ENCODE measurements at places on chromosomes 12 and 14.

DNA sequence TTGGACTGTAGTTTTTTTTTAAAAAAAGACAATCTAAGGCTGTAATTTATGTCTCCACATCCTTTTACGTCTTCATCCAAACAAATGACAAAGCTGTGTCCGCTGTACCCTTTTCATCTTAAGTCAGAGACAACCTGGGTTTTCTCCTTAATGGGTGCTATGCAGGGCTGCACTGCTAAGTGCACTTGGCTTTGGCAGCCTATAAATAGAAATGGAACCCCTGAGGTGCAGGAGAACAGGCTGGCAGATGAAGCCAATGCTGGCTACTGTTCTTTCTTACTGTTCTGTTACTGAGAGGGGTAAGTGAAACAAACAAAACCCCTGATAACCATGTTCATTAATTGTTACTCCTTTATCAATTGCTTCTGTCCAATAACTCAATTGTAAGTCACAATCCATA lies 47.1 kb upstream of the KICS2 start:
- DNase-seq: no peak
- no peak overlapping the region for H3K27ac ChIP-seq
- H3K4me3 ChIP-seq: no peak overlapping the region
- H3K4me1 ChIP-seq: no peaks in the 10 kb centered on the region
- H3K27me3 ChIP-seq: peaks cover 3% of the 10 kb centered on the region

DNA sequence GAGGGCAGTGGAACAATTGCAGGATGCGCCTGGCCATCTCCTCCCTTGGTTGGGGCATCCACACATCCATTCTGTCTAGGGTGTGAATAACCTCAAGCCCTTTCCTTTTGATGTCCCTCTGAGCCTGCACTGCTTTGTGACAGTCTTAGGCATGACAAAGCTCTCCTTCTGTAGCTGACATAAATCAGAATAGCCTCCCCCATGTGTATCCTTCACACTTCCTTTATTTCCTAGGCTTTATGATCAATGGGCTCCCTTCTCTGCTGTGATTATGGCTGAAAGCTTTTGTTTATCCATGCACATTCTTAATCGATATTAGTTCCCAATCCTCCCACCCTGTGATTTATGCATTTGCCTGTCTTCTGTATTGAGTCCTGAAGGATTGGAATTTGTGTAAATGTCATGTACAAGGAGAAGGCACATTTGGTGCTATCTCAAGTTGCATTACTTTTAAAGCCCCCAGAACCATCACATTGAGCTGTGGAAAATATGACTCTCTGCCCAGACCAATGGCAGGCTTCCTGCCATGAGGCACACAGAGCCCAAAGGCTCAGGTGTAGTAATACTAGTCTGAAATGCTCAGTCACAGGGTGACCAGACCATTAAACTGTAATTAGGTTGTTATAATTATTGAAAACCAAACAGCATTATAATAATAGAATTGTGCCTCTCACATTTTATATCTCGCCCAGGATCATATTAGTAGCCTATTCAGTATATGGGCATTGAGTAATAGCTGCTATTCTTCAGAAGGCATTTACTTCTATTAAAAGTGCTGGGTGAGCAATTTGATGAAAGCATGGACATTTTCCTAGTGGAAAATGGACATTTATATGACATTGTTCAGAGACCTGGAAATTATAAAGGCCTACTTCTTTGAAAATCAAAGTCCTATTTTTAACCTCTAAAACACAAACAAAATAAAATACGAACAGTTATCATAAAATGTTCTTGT lies 14.0 kb downstream of the EMP1 start:
- no peak for DNase-seq
- no peaks in the 10 kb centered on the region for H3K4me1 ChIP-seq
- H3K27me3 ChIP-seq: peaks cover 3% of the 10 kb centered on the region
- H3K36me3 ChIP-seq: no peaks in the 10 kb centered on the region
- H3K27ac ChIP-seq: no peak overlapping the region

GRCh38 chr12:26691234-26691970 lies 141.6 kb downstream of the ITPR2 start:
- H3K27ac ChIP-seq: peak overlapping the region; percentile 8
- H3K4me3 ChIP-seq: no peak overlapping the region
- peak; percentile 12 for DNase-seq
- H3K27me3 ChIP-seq: no peaks in the 10 kb centered on the region
- H3K4me1 ChIP-seq: peaks cover 9% of the 10 kb centered on the region

DNA sequence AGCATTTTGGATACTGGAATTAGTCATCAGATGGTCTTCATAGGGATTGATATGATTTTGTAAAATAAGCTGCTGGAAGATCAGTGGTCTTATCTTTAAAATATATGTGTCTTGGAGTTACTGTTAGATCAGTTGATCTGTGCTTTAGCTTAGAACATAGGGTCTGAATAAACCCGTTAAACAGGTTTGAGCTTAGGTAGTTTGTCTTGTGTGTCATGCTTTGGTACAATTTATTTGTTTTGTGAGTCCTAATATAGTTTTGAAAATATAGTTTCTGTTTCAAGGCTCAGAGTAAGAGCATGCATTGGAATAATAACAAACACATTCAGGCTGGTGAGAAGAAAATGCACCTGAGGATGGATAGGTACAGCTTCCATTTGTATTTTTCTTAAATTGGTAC lies 505.0 kb downstream of the SLC16A7 start:
- no peaks in the 10 kb centered on the region for H3K27me3 ChIP-seq
- no peaks in the 10 kb centered on the region for H3K4me1 ChIP-seq
- H3K27ac ChIP-seq: no peak overlapping the region
- peaks cover 3% of the 10 kb centered on the region for H3K36me3 ChIP-seq
- H3K4me3 ChIP-seq: no peak overlapping the region

GRCh38 chr12:7004287-7004803 lies 13.9 kb downstream of the LPCAT3 start:
- H3K27me3 ChIP-seq: peaks cover 3% of the 10 kb centered on the region
- DNase-seq: no peak
- H3K4me1 ChIP-seq: no peaks in the 10 kb centered on the region
- no peak overlapping the region for H3K4me3 ChIP-seq
- H3K27ac ChIP-seq: no peak overlapping the region
- no peaks in the 10 kb centered on the region for H3K36me3 ChIP-seq

DNA sequence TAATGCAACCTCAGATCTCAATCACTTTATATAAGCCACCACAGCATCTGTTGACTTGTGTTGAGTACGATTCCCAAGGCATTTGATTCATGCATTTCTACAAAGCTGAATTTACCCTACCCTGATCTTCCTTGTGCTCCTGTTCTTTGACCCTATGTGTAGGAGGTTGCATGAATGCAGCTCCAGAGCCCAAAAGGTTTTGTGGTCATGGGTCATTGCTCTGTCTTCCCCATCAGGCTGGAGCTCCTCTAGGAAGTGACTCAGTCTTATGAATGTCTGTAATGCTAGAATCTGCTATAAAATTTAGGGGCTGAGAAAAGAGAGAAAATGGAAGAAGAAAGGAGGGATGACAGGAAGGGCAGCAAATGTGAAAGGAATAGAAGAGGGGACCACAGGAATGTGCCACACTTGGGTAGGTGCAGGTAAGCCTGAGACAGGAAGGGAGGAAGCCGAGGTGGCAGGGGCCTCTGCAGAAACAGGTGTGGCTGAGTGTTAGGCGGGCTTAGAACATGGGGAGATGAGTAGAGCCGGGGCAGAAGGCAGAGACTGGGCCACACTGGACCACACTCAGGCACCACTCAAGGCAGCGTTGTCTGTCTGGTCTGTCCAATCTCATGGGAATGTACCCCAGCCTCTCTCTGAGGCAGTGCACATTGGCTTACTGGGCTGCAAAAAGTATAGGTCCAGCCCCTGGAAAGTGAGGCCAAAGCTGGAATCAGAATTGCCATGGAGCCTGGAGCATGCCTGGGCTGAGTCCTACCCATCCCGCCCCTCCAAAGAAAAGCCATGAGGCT lies 334.1 kb downstream of the BCL11B start:
- peaks cover 2% of the 10 kb centered on the region for H3K27me3 ChIP-seq
- no peak for DNase-seq
- H3K36me3 ChIP-seq: no peaks in the 10 kb centered on the region
- no peaks in the 10 kb centered on the region for H3K4me1 ChIP-seq

GRCh38 chr12:124160097-124160756 lies 134.7 kb upstream of the RFLNA start:
- H3K36me3 ChIP-seq: peaks cover 3% of the 10 kb centered on the region
- no peak overlapping the region for H3K27ac ChIP-seq
- DNase-seq: no peak

DNA sequence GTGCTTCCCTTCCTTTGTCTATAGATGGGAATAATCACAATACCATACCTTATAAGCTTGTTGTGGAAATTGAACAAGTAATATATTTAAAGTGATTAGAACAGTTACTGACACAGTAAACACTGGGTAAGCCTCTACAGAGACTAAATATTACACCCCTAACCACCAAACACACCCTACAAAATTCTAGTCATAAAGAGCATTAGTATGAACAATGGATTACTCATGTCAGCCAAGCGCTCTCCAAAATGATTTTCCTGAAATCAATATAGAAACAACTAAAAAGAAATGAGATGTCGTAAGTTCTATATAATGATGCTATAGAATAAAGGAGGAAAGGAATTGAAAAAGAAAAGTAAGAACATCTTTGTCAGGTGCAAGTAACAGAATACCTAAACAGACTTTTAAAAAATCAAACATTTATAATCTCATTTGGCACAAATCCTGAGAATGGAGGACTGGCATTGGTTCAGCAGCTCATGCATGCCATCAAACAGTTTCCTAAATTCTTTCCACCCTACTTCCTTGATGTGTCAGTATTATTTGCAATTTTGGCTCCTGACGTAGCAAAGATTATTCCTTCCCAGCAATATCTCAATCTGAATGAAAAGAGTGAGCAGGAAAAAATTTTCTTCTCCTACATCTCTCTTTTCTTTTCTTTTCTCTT lies 118.0 kb downstream of the SINHCAF start:
- no peaks in the 10 kb centered on the region for H3K27me3 ChIP-seq
- no peak for DNase-seq
- no peak overlapping the region for H3K4me3 ChIP-seq
- peaks cover 5% of the 10 kb centered on the region for H3K4me1 ChIP-seq

- no peak overlapping the region for H3K27ac ChIP-seq
- no peak overlapping the region for H3K4me3 ChIP-seq
- no peak for DNase-seq
- H3K27me3 ChIP-seq: peaks cover 2% of the 10 kb centered on the region
- peaks cover 6% of the 10 kb centered on the region for H3K4me1 ChIP-seq
Observed at GRCh38 chr12:97006585-97006984, 99.5 kb downstream of the NEDD1 start.

GRCh38 chr12:100399095-100399494 lies 42.2 kb downstream of the SLC17A8 start:
- peaks cover 8% of the 10 kb centered on the region for H3K4me1 ChIP-seq
- H3K36me3 ChIP-seq: no peaks in the 10 kb centered on the region
- peak overlapping the region; percentile 68 for H3K27ac ChIP-seq
- peak overlapping the region; percentile 31 for H3K4me3 ChIP-seq
- peak; percentile 70 for DNase-seq
- H3K27me3 ChIP-seq: peaks cover 3% of the 10 kb centered on the region

- peaks cover 6% of the 10 kb centered on the region for H3K27me3 ChIP-seq
- no peaks in the 10 kb centered on the region for H3K4me1 ChIP-seq
- no peak overlapping the region for H3K27ac ChIP-seq
- no peak for DNase-seq
Observed at GRCh38 chr14:64464651-64465050, 648 bp upstream of the AKAP5 start.

GRCh38 chr14:102952276-102952675 lies 29.8 kb downstream of the AMN start:
- peaks cover 5% of the 10 kb centered on the region for H3K4me1 ChIP-seq
- H3K36me3 ChIP-seq: peaks cover 5% of the 10 kb centered on the region
- DNase-seq: no peak
- no peaks in the 10 kb centered on the region for H3K27me3 ChIP-seq

DNA sequence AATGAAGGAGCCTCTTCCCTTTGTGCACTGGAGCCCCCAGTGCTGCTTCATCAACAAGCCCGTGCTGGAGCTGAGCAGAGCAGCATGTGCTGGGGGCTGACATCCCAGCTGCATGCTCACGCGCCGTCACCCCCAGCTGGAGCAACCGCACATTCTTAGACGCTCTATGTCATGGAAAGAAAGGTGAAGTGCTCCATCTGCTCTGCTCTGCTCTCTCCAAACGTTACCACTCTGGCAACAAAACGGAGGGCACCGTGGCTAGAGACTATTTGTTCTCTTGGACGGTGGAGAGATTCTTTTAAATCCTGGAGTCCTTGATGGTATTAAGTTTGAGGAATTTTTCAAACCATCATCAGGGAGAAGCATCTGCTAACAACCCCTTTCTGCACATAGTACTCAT lies 208.4 kb downstream of the C12orf75 start:
- H3K27ac ChIP-seq: no peak overlapping the region
- H3K36me3 ChIP-seq: peaks cover 23% of the 10 kb centered on the region
- H3K27me3 ChIP-seq: no peaks in the 10 kb centered on the region
- H3K4me3 ChIP-seq: no peak overlapping the region
- no peak for DNase-seq

DNA sequence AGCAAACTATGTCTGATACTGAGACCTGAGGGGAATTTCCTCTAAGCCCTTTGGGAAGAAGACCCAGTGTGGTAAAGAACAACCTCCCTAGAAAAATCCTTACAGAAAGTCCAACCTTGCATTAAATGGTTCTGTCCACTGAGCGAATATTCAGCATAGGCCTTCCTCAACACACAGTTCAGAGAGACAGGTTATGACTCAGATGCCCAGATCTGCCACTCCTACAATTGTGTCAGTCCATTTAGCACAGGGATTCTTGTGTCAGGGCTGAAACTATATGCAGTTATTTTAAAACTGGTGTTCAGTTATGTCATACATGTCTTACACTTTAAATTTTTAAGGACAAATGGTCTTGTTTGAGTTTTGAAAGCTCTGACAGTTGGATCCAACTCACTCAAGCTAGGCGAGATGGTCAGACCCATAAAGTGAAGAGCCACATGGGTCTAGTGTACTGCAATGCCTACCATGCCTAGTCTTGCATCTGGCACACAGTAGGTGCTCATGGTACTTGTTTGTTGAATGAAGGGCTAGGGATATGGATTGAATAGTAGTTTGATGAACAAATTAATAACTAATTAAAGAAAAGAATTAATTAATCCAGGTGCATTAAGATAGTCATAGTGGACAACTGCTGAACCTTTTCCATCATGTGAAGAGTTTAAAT lies 207.5 kb upstream of the PWP1 start:
- DNase-seq: no peak
- peaks cover 3% of the 10 kb centered on the region for H3K27me3 ChIP-seq
- H3K4me3 ChIP-seq: no peak overlapping the region
- no peaks in the 10 kb centered on the region for H3K4me1 ChIP-seq
- no peaks in the 10 kb centered on the region for H3K36me3 ChIP-seq

GRCh38 chr14:102418853-102419240 lies 56.1 kb downstream of the TECPR2 start:
- no peak for DNase-seq
- H3K4me3 ChIP-seq: peak overlapping the region; percentile 66
- H3K27me3 ChIP-seq: peaks cover 7% of the 10 kb centered on the region
